Activated CD8-positive, alpha-beta memory T cell treated with anti-CD3 and anti-CD28 coated beads for 1 hour (primary cell): ENCODE measurements at places on chromosomes 2 and 18.

GRCh38 chr18:23227726-23228070, 92.4 kb downstream of the CABLES1 start:
- DNase-seq, result no peak

DNA sequence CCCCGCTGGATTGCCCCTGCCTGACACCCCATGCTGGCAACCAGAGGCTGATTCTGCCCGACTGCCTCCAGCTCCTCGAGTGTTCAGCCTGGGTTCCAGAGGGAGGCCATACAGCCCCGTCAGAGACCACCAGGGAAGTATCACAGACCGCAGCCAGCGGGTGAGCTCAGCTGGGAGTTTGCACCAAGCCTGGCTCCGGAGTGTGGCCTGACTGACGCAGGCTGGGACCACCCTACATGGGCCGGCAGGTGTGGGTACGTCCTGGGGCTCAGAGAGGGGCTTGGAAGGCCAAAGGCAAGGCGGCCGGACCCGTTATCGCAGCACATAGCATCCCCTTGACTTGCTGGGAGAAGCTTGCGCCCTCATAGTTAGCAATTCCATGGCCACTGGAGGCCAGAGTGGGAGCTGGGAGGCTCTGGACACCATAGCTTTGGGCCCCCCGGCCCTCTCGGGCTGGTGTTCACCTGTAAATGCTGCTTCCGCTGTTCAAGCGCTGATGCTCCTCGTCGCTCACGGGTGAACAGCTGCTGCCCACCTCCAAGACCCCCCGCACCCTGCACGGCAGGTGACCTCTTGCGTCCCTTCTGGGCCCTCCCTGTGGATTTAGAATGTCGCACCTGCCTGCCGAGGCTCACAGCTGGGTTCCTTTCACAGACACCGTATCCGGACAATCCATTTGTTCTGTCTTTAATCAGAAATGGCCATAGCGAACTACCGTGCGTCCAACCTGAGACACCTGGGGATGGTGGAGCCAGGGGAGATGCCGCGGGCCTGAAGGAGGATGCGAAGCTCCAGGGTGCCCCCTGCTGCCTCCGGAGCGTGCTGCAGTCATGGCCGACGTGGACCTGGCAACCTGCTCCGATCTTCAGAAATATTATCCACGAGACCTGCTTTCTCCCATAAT, 31.2 kb upstream of the SLC66A3 start:
- peak; percentile 37 for DNase-seq

- DNase-seq, result no peak
These were observed 698.2 kb downstream of the TRIB2 start for GRCh38 chr2:13414897-13415296.

DNA sequence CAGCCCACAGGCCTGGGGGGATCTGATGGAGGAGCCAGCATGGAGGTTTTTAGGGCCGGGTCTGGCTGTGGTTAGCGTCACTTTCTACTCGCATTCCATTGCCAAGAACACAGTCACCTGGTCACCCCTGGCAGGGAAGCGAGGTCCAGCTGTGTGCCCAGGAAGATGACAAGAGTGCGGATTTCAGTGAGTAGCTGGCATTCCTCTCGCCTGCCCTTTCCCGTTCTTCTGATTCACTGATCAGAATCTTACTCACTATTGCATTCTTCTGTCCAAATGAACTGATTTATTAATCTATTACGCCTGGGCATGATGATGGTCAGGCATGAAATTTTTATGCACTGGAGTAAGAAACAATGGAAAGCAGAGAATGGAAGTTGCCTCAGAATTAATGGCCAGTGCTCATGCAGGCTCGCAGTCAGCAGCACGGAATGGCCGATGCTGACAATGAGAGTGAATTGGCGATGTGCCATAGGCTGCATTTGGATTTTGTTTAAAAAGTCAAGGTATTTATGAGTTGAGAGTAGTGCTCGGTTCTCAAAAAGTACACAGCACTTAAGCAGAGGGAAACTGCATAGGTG, 76.4 kb upstream of the MGAT5 start:
- no peak for DNase-seq

DNA sequence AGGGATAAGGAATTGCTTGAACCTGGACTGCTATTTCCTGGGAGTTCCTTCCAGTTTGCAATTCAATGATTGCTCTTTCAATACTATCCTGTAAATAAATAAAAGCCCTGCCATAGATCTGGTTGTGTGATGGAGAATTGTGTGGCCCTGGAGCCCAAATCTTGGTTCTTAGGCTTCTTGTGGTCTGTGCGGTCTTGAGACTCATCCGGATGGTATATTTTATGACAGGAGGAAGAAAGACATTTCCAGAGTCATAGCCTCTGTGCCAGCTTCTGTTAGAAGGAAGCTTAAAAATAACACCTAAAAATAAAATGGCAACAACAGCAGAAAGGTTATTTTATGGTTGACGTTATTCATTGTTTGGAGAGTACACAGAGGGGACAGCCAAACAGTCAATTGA, 137.7 kb downstream of the ABCA12 start:
- no peak for DNase-seq

DNA sequence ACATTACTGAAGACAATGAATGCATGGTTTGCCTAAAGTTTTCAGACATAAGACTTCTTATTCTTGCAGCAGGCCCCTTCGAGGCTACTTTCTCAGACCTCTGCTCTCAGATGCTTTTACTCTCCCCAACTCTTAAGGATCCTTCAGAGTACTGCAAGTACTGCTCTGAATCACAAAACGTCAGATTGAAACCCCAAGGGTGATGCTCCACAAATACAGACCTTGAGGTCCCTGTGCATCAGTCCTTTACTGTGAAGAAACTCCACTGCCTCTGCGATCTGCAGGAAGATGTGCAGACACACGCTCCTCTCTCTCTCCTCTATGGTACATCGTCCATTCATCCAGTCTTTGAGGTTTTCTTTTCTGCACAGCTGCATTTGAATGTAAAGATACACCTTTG, 52.8 kb downstream of the EIF2AK3 start:
- DNase-seq, result no peak

DNA sequence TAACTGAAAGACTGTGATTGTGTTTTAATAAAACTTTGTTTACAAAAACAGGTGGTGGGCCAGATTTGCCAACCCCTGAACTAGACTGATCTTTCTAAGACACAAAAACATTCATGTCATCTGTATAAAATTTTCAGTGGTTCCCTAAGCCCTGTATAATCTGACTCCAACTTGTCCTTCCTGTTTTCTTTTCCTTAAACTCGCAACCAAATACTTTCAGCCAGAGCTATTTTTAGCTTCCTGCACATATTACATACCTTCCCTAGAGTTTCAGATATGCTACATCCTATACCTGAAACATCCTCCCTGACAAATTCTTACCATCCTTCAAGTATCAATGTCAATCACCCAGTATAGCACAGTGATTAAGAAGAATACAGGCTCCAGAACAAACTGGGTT, 4.8 kb downstream of the GCFC2 start:
- no peak for DNase-seq

DNA sequence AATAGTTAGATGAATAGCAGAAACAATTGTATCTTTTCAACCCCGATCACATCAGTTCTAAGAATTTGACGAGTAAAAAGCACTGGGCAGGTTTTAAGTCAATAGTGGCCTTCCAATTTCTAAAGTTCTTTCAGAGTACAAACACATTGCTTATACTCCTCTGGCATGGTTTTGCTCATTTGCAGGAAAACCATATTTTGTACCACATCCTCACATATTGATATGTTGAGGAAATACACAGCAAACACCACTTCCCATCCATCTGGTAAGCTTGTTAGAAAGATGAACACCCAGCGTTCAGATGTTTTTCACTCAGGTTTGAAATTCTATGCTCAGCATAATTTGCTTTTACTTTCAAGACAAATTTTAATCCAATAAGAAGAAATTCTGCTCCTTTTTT, 344.6 kb upstream of the ACVR2A start:
- no peak for DNase-seq

DNA sequence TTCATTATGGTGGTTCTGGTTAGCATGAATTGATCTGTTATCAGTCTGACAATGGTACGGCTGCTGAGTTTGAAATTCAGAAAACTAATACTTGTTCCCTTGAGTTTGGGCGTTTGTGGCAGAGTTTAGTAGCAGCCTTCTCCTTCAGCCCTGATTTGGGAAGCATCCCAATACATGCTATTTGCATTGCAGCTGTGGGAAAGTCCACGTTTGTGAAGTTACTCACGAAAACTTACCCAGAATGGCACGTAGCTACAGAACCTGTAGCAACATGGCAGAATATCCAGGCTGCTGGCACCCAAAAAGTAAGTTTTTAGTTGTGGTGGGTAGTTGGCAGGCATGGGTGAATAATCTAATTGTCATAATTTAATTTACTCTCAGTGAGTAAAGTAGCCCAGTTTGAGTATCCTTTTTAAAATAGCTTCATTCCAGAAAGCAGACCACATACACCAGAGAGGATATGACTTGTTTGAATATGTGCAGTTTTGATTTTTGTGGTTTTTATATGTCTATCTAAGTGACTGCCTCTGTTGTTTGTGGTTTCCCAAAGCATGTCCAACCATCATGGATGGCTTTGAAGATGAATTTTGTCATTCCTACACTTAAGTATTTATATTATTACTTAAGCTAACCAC, 12.2 kb downstream of the DGUOK start:
- DNase-seq, result no peak

DNA sequence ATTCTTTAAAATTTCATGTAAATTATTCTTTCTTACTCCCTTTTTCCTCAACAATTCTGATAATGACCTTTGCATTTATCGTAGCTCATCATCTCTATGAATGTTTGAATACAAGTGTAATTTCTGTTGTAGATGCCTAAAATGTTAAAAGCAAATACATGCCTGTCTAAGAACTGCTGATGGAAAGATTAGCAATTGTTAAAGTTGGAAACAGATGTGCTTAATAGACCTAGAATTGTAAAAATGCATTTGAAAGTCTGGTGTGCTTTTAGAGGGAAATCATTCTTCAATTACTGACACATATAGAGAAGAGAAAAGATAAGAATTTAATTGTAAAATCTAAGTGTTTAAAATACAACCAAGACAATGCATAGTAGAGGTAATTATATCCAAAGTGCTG, 50.4 kb downstream of the CCDC102B start:
- DNase-seq, result no peak

DNA sequence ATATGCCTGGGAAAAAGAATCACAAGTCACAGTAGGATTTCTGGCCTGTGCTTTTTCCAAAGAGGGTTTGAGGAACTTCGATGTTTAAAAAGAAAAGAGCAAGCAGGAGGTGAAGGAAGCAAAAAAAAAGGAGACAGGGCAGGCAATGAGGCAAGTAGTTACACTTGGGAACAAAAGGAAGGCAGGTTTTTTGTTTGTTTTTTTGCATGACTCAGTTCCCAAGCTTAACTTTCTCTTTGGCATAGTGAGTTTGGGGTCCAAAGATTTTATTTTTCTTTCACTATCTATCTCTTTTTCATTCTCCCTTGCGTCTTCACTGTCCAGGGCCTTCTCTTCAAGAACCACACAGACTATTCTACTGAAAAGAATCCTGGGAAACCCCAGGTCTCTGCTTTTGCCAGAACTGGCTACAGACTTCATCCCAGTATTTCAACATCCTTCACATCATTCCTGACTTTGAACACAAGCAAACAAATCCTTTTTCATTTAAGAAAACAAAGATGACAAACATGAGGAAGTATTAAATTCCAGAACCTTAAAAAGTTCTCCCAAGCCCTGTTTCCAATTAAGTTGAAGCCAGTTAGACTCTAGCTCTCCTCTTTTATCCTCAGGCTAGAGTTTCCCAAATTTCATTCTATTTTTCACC, 210.7 kb upstream of the RND3 start:
- no peak for DNase-seq

GRCh38 chr2:102276549-102277201, 34.7 kb upstream of the IL1RL1 start:
- DNase-seq, result no peak

DNA sequence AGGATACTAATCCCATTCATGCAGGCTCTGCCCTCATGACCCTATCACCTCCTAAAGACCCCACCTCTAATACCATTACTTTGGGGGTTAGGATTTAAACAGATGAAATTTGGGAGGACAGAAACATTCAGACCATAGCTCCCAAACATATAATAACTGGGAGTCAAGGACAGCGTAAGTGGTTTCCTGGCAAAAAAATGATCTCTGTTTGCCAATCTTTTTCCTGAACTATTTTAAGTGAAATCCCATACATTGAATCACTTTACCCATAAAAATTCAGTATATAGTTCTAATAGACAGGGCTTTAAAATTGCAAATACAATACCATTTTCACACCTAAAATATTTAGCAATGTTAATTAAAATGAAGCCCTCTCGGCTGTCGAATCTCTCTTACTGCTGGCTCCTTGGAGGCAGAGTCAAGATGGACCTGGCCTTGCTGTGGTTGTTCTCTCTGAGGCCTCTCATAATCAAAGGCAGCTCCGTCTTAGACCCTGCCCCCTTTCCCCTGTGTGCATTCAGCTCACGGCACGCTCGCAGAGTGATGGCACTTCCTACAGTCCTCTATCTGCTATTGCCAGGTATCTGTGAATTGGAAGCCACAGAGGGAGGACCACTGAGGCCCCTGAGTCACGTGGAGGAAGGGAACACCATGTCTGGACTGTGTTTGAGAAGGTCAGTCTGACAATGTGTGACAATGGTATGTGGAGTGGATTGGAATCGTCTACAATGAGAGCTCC, 132.3 kb downstream of the UXS1 start:
- DNase-seq, result no peak

DNA sequence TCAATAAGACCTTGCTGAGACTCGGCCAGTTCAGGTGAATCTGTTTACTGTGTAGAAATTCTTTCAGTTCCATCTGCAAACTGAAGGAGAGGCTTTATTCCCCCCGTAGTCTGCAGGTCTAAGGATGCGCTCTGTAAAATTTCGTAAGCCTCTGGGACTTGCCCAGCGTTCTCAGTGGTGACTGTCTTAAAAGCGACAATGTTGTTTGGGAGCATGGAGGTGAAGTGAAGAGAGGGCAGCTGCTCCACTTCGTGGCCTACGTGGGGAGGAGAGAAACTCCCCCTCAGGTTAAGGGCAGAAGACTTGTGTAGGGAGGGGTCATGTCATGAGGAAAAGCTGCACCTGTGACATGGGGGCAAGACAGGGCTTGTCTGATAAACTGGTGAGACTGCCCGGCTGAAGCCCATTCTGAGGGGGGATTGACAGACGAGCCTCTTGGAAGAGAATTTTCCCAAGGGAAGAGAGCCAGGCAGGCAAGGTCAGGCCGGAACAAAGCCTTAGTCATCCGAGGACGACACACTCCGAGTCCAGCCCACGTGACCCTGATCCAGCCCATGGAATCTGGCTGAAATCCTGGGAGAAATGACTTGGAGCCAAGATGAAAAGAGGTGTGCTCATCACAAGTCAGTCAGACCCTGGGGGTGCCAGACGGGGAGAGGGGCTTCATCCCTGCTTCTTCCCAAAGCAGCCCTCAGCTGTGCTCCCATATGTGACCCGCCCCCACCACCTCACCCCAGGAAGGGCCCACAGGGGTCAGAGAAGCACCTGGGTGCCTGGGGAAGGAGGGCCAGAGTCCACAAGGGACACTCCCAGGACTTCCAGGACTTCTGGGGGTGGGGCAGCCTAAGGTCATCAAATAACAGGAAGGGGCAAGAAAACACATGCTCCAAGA, 88.5 kb upstream of the SH3BP4 start:
- DNase-seq, result no peak
